ENCODE measurements at places on chromosomes 1 and 21.

DNA sequence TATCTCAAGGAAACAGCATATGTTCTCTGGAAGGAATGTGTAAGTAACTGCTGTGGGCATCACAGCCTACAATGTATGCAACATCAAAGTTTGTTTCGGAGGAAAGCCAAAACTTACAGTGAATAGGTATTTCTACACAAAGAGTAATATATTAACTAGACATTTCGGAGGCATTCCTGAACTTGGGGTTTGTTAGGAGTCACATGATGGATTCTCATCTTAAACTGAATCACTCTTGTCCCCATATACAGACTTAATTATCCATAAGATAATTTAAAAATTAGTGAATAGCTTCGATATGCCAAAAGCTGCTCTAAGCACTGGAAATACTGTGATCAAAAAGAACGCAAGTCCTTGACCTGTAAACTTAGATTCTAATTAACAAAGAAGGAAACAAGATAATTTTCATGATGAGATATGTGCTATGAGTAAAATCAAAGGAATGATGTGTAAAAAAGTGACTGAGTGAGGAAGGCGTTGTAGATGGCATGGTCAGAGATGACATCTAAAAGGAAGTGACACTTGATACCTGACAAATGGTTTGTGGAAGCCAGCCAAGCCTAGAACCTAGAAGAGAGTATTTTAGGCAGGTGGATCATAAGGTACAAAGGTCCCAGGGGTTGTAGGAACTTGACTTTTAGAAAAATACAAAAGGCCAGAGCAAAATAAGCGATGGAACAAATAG is 273.1 kb downstream of the MRPL39 start:
- no peak for DNase-seq

DNA sequence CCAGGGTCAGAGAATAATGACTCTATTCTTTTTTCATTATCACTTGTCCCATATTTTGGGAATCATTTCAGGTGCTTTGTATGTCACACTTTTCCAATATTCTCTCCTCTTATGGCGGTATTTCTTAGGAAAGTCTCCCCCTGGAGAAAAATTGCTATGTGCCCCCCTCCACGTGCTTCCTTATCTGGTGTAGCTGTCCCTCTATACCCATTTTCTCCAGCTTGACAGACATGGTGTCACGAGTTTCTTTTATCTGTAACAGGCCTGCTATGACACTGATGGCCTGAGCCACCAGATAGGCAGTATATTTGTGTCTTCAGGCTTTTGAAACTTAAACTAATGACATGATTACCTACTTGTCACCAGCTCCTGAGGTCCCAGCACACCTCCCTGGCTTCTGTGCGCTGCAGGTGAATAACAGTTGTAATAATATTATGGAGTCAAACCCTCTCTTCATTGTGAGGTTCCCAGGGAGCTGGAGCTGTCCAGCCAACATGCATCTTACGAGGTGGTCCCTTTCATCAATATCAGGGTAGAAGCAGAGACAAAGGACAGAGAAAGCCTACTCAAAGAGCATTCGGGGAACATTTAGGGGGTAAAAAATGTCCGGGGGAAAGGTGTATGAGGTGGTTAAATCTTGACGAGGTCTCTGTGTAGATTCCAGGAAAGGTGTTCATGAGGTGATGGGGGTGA is 71.2 kb upstream of the DUSP10 start:
- no peak for DNase-seq

- DNase-seq = no peak
These were observed 342.9 kb upstream of the PLXNA2 start for GRCh38 chr1:208587110-208587509.

DNA sequence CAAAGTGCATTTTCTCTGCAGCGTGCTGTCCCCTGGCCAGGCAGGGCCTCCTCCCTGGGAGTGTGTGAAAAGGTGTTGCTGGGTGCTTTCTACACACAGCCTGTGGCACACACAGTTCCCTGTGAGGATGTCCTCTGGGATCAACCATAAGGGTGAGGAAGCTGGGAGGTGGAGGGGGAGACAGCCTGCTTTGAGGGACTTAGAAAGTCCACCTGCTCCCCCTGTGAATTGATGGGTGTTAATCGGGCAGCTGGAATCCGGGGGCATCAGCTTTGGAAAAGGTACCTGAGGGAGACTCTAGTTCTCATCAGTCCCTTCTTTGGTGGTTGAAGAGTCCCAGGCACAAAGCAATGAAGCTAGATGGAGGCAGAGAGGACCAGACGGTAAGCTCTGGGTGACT is 35.8 kb downstream of the LHX4 start:
- no peak for DNase-seq

DNA sequence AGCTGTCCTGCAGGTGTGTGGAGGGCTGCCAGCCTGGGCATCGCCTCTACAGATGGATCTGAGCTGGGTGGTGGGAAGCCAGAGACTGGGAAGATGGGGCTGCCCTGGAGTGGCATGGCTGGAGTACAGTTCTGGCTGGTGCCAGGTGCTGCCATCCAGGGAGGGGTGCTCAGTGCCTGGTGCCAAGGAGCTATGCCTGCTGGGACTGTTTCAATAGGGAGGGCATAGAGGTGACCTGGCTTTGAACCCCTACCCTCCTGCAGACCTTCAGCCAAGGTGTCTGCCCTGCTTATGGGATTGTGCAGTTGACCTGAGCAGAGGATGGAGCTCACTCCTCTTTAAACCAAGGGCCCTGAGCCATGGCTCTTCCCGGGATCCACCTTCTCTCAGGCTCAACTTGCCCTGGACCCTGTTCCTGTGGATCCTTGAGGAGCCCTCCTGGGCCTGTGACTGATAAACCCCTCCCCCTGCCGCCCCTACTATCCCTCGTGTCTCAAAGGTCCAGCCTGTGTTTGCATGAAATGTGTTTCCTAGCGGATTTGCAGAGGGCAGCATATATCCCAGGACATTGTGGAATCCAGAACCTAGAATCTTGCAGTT is 48.7 kb downstream of the PTPRU start:
- no peak for DNase-seq

DNA sequence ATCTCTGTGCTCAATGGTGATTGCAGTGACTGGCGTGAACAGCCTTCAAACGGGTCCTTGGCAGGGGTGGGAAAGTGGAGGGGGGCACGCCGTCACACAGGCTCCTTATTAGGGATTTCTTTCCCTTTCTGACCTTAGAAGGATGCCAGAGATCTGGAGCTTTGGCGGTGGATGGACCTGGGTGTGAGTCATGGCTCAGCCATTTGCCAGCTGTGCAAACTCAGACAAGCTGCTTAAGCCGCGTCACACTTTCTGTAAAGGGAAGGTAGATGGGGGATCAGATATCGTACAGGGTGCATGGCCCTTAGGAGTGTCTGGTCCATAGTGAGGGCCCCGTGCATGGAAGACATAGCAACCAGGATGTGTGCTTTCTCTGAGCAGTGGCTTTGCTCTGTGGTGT is 48.3 kb upstream of the C1orf174 start:
- DNase-seq = no peak

GRCh38 chr1:90558126-90558525 is 159.0 kb downstream of the BARHL2 start:
- no peak for DNase-seq

GRCh38 chr1:107254306-107254705 is 113.5 kb downstream of the NTNG1 start:
- DNase-seq = no peak

DNA sequence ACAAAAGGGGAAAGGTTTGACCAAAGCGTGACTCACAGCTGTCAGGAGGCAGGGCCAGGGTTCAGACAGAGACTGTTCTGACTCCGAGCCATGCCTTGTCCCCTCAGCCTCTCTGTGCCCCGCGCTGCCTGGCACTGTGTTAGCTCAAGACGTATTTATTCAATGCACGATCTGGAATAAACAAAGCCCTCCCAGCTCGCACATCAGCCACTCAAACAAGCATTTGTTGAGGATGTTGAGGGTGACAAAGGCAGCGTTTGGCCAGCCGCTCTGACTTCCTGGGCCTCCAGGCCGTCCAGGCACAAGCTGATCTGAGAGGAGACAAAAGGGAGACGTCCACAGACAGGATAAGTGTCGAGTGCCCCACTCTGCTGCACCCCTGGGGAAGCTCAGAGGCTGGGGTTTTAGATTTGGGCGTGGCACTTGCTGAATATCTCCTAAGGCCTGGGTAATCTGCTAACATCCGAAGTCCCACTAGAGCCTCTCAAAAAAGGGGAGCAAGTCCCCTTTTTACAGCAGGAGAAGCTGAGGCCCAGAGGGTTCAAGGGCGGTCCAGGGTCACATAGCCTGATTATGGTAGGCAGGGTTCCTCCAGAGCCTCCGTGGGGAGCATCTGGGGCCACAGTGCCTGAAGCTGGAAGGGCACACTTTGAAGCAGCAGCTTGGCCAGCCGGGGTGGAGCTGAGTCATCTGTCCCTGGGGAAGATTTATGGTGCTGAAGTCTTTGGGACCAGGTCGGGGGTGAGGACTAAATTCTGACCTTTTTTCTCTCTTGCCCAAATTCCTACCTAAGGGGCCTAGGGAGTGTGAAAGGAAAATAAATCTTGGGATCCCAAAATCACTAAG is 95.9 kb downstream of the SPSB1 start:
- DNase-seq = no peak

DNA sequence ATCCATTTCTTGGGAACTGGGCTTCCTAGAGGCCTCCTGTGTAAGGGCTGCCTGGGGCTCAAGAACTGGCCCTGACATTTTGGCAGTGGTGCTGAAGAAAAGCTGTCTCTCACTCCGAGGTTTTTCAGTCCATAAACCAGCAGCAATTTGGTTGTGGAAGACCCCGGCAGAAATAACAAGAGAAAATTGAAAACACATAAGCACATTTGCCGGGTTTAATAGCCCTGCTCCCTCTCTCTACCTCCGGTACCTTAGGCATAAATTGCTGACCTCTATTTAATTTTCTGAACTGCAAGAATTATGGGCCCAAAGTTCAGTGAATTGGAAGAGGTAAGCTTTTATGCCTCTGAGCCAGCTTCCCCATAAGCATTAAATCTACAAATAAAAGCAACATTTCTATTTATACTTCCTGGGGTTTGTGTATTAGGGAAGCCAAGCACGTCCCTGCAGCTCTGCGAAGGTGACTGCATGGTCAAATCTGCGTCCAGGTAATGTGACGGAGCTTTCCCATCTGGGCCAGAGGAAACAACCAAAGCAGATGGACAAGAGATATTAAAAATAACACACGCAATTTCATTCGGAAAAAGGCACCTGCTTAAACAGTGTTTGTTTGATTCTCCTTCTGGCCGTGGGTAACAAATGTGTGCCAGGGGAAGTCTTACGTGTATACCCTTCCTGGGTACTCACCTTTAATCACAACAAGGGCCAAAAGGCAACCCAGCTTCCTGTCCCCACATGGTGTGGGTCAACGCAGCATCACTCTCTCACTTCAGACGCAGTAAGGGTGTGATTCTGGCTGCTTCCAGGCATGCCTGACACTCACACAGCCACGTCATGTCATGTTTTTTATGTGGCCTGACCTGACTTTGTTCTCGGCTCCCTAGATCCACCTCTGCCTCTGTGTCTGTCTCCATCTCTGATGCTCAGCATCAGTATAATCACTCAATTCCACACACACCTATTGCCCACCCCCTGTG is 69.2 kb downstream of the PAPPA2 start:
- DNase-seq = no peak

GRCh38 chr1:182955596-182956588 is 2.9 kb upstream of the SHCBP1L start:
- peak; percentile 11 for DNase-seq

DNA sequence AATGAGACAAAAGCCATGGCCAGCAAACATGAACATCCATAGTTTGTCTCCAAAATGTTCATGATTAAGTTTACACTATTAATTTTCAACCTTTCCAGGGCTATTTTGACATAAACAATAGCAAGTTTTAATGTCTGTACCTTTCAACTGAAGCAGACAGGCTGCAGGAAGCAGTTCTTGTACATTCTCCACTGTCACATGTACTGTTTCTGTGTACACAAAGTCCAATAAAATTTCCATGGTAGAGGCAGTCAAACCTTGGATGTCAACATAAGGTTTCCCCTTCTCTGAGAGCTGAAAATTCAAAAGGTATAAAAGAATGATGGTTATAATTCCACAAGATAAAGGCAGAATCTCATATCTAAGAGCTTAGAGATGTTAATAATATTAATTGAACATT is 7.4 kb downstream of the KLHL12 start:
- no peak for DNase-seq

DNA sequence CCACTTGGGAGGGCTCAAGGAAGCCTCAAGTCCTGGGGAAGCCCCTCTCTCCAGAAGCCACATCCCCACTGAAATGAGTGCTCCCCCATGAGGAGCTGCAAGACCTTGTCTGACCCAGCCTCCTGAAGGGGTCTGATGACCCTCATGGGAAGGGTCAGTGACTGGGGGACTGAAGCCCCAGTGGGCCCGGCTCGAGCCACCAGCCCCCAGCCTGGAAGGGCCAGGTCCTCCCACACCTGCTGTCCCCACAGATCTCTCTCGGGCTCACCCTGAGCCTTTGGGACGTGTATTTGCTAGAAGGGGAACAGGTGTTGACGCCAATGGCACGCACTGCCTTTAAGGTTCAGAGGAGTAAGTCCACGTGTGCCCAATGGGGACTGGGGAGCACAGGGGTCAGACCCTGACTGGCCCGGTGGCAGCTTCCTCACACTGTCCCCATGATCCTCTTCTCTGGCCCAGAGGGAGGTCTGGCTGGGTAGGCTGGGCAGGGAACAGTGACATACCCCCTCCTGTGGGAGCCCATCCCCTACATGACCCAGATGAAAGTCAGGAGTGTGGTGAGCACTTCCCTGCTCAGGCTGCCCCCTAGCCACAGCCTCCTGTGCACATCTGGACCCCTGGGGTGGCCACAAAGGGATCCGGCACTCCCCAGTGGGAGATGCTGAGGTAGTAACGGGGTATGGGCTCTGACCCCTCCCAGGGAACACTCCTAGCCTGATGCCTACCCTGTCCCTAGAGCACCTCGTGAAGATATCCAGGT is 12.4 kb upstream of the SRARP start:
- no peak for DNase-seq

DNA sequence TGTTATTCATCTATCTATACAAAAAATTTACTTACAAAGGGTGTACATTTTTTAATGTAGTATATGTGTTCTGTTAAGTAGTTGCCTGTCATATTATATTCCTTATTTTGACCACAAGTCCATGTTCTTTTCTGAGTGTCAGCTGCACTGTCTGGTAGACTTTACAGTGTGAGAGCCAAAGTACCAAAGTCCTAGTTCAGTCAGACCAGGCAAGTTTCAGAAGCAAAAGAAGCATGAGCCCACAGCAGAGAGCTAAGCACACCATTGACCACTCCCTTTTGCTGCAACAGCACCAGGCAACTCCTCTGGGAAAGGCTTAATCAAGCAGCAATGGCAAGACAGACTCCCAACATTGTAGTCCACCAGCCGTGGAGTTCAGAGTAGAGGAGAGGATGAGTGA is 631.9 kb upstream of the PKN2 start:
- no peak for DNase-seq

DNA sequence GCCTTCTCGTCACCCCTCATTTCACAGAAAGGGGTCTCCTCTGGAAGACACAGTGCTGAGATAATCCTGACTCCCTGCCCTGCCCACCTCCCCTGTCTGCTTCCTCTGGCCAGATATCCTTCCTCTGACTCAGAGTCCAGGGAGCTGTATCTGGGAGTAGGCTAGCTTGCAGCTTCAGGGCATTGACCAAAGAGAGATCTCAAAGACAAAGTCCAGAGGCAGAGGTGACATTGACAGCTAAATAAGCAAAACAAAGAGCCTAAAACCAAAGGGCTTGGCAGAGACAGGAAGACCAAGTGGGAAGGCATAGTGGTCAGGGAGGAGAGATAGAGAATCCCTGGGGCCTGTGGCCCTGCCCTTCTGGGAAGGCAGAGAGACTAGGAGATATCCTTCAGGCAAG is 64.9 kb downstream of the TNR start:
- DNase-seq = no peak

All from HFF-Myc (cell line).